ENCODE measurements at places on chromosomes 3 and 15.
A peak's percentile ranks its signal among the peaks of the same experiment; 100 is the strongest.

DNA sequence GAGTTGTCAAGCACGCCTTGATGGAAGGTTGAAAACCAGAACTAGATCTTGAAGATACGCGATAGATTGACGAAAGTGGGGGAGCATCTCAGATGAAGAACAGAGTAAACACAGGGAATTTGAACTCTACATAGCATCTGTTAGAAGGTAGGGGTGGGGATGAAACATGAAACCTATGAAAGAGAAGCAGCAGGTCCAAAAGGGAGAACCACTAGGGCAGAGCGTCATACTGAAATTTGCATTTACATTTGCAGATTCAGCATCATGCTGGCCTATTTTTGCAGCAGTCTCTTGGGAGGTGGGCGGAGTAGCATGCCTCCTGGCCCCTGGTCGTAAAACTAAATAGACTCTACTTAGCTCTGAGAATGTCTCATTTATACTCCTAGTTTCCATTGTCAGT, 46.1 kb upstream of the RASGRP1 start:
- no peaks in the 10 kb centered on the region for H3K27me3 ChIP-seq
- peaks cover 96% of the 10 kb centered on the region for H3K4me1 ChIP-seq
- peak overlapping the region; percentile 97 for H3K27ac ChIP-seq
- DNase-seq = peak; percentile 69
- peak overlapping the region; percentile 72 for H3K4me3 ChIP-seq
- peaks cover 9% of the 10 kb centered on the region for H3K36me3 ChIP-seq

GRCh38 chr3:186532598-186533072, 11.5 kb downstream of the CRYGS start:
- H3K36me3 ChIP-seq = peaks cover 6% of the 10 kb centered on the region
- no peak for DNase-seq
- H3K27me3 ChIP-seq = no peaks in the 10 kb centered on the region
- H3K4me3 ChIP-seq = no peak overlapping the region
- peaks cover 96% of the 10 kb centered on the region for H3K4me1 ChIP-seq

- H3K36me3 ChIP-seq = no peaks in the 10 kb centered on the region
- no peak overlapping the region for H3K4me3 ChIP-seq
- peaks cover 8% of the 10 kb centered on the region for H3K4me1 ChIP-seq
- peaks cover 30% of the 10 kb centered on the region for H3K27me3 ChIP-seq
- no peak for DNase-seq
These were observed 3.4 kb downstream of the KLHL40 start for GRCh38 chr3:42688487-42689420.

DNA sequence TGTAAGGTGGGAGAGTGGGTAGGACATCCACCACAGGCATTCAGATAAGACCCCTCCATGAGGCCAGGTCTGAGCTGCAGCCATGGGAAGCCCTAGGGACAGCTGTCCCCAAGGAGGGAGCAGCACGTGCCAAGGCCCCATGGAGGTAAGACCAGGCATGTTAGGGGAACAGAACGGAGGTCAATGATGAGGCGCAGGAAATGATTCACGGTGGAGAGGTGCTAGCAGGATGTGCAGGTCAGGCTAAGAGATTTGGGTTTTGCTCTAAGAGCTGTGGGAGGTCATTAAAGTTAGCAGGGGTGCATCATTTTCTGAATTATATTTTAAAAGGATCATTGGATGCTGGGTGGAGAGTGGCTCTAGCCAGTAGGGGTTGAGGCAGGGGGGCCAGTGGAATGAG, 66.4 kb upstream of the SNRPA1 start:
- H3K4me1 ChIP-seq = no peaks in the 10 kb centered on the region
- no peak for DNase-seq
- no peak overlapping the region for H3K4me3 ChIP-seq
- no peaks in the 10 kb centered on the region for H3K36me3 ChIP-seq
- no peaks in the 10 kb centered on the region for H3K27me3 ChIP-seq

GRCh38 chr3:32315441-32315840, 76.2 kb upstream of the CMTM7 start:
- H3K27ac ChIP-seq = no peak overlapping the region
- H3K27me3 ChIP-seq = no peaks in the 10 kb centered on the region
- H3K36me3 ChIP-seq = no peaks in the 10 kb centered on the region

- no peaks in the 10 kb centered on the region for H3K36me3 ChIP-seq
- no peak overlapping the region for H3K27ac ChIP-seq
- no peaks in the 10 kb centered on the region for H3K4me1 ChIP-seq
- H3K27me3 ChIP-seq = no peaks in the 10 kb centered on the region
- H3K4me3 ChIP-seq = no peak overlapping the region
- no peak for DNase-seq
These were observed 192.4 kb downstream of the CADPS start for GRCh38 chr3:62682826-62683225.

GRCh38 chr3:117417411-117417810, 707.8 kb downstream of the TUSC7 start:
- H3K4me3 ChIP-seq = no peak overlapping the region
- no peak for DNase-seq
- H3K4me1 ChIP-seq = no peaks in the 10 kb centered on the region
- H3K27me3 ChIP-seq = no peaks in the 10 kb centered on the region
- H3K36me3 ChIP-seq = no peaks in the 10 kb centered on the region
- H3K27ac ChIP-seq = no peak overlapping the region

GRCh38 chr3:11601446-11602238, 42.1 kb downstream of the VGLL4 start:
- H3K36me3 ChIP-seq = peaks cover 10% of the 10 kb centered on the region
- DNase-seq = peak; percentile 70
- H3K4me3 ChIP-seq = peak overlapping the region; percentile 59
- H3K27ac ChIP-seq = peak overlapping the region; percentile 42
- H3K27me3 ChIP-seq = no peaks in the 10 kb centered on the region

DNA sequence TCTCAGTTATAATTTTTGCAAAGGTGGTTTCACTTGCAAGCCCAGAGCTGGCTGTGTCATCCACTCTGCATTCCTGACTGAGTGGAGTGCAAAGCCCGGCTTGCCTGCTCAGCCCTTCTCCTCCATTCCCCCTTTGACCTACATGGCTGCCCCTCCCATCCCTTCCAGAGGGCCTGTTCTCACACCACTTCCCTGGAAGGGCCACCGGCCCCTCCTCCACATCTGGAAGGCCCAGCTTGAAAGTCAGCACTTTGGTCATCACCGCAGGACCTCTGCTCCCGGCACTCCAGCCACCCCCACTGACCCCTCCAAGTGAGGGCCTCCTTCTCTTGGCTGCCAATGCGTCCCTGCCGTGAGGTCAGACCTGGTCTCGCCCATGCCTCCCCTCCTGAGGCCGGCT, 74.1 kb upstream of the RNF7 start:
- H3K27ac ChIP-seq = no peak overlapping the region
- H3K36me3 ChIP-seq = peaks cover 5% of the 10 kb centered on the region
- H3K27me3 ChIP-seq = peaks cover 53% of the 10 kb centered on the region

DNA sequence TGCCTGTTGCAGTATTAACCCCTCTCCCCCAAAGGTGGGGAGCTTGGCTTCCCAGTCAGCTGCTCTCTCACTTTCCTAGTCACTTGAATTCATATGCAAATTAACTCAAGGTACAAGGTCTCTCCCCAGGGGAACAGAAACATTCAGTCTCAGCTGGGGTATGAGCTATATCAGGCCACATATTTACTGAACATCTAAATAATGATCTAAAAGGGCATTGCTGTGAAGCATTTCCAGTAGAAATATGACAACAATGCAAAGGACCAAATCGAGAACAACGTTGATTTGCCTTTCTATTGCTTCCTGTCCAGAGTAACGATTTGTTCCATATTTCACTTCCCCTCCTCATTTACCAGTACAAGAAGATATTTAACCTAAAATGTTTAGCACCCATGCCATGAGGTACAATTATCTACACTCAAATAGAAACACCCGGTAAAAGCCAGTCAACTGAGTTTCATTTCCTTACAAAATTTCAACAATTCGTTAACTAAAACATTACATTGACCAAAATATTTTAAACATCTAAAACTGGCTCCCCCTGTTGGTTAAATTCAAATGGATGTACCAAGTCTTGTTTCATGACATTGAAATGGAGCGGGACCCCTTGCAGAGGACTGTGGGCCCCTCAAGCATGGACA, 36.5 kb upstream of the KLHL6 start:
- H3K27ac ChIP-seq = peak overlapping the region; percentile 39
- peak overlapping the region; percentile 17 for H3K4me3 ChIP-seq
- no peak for DNase-seq
- no peaks in the 10 kb centered on the region for H3K27me3 ChIP-seq
- peaks cover 48% of the 10 kb centered on the region for H3K4me1 ChIP-seq

DNA sequence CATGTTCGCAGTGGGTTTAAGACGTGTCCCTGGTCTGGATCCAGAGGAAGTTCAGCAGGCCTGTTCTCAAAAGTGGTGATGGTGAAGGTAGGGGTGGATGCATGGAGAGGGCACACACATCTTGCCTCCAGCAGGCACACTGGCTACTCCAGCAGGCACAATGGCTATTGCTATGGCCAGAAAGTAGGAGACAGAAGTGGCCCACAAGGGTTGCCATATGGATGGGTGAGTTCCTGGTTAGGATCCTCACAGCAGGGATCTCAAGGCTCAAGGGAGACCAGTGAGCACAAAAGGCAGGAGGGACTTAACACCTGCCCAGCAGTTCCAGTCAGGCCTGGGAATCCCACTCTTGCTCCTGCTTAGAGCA, 107.9 kb downstream of the LRIG1 start:
- H3K27me3 ChIP-seq = no peaks in the 10 kb centered on the region
- H3K36me3 ChIP-seq = peaks cover 23% of the 10 kb centered on the region
- H3K27ac ChIP-seq = peak overlapping the region; percentile 93
- no peak for DNase-seq

- peaks cover 2% of the 10 kb centered on the region for H3K36me3 ChIP-seq
- H3K4me3 ChIP-seq = no peak overlapping the region
- H3K27me3 ChIP-seq = no peaks in the 10 kb centered on the region
- DNase-seq = no peak
- H3K27ac ChIP-seq = no peak overlapping the region
- peaks cover 66% of the 10 kb centered on the region for H3K4me1 ChIP-seq
These were observed 240.8 kb downstream of the NFKBIZ start for GRCh38 chr3:102089904-102090720.

DNA sequence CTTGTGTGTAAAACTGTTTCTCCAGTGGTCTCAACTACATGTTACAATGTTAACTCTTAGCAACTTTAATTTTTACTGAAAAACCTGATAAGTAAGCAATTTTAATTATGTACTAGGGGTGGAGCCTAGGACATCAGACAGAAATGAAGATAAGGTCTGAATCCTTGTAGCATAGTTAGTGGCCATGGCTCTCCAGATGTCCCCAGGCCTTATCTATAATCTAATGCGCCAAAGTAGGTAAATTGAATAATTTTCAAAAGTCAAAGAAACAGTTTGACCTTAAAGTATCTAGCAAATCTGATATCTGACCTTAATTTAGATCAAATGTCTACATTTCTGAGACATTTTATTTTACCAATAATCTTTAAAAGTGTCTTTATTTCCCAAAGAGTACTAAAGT, 8.2 kb downstream of the MAGEF1 start:
- H3K4me1 ChIP-seq = peaks cover 24% of the 10 kb centered on the region
- H3K36me3 ChIP-seq = peaks cover 8% of the 10 kb centered on the region
- H3K27me3 ChIP-seq = no peaks in the 10 kb centered on the region
- H3K27ac ChIP-seq = no peak overlapping the region
- no peak overlapping the region for H3K4me3 ChIP-seq

GRCh38 chr3:58496206-58496857, 4.4 kb downstream of the KCTD6 start:
- peaks cover 4% of the 10 kb centered on the region for H3K27me3 ChIP-seq
- DNase-seq = no peak
- no peak overlapping the region for H3K27ac ChIP-seq
- peaks cover 66% of the 10 kb centered on the region for H3K4me1 ChIP-seq
- no peak overlapping the region for H3K4me3 ChIP-seq

DNA sequence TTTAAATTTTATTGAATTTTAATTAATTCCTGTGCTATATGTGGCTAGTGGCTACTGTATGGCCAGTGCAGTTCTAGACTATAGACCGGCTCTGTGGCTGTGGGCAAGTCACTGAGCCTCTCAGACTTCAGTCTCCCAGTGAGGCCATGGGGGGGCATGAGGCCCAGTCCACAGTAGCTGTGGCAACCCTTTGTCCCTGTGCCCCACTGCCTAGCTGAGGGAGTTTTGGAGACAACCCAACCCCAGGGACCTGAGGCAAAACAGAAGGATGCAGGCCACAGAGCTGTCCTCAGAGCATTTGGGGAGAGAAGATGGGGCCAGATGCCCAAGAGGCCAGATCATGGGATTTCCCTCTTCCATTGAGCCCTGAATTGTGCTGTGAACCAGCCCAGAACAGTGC, 18.9 kb upstream of the POC1A start:
- H3K27ac ChIP-seq = no peak overlapping the region
- H3K4me3 ChIP-seq = no peak overlapping the region
- H3K4me1 ChIP-seq = peaks cover 6% of the 10 kb centered on the region
- H3K27me3 ChIP-seq = no peaks in the 10 kb centered on the region
- no peaks in the 10 kb centered on the region for H3K36me3 ChIP-seq

GRCh38 chr3:164752812-164753211, 325.5 kb downstream of the SI start:
- no peak for DNase-seq
- H3K27me3 ChIP-seq = no peaks in the 10 kb centered on the region
- no peaks in the 10 kb centered on the region for H3K4me1 ChIP-seq
- H3K4me3 ChIP-seq = no peak overlapping the region
- H3K36me3 ChIP-seq = no peaks in the 10 kb centered on the region

- no peak for DNase-seq
- no peak overlapping the region for H3K4me3 ChIP-seq
- H3K27me3 ChIP-seq = no peaks in the 10 kb centered on the region
- H3K4me1 ChIP-seq = no peaks in the 10 kb centered on the region
- H3K36me3 ChIP-seq = no peaks in the 10 kb centered on the region
These were observed 347.3 kb downstream of the ZIC1 start for GRCh38 chr3:147756476-147756875.

- H3K27ac ChIP-seq = no peak overlapping the region
- no peak overlapping the region for H3K4me3 ChIP-seq
- no peaks in the 10 kb centered on the region for H3K36me3 ChIP-seq
- DNase-seq = no peak
These were observed 32.0 kb downstream of the ADAMTSL3 start for GRCh38 chr15:83685916-83686332.

- H3K4me3 ChIP-seq = peak overlapping the region; percentile 92
- peaks cover 7% of the 10 kb centered on the region for H3K36me3 ChIP-seq
- no peak for DNase-seq
- peaks cover 26% of the 10 kb centered on the region for H3K4me1 ChIP-seq
These were observed 508 bp upstream of the ECT2 start for GRCh38 chr3:172750069-172750367.

Measured in activated T-cell treated with anti-CD3 and anti-CD28 coated beads, Interleukin-2, amount 50 U/mL, for 72 hours (primary cell).